Testis (tissue), 5 donors: ENCODE measurements at places on chromosomes 2 and 18.

DNA sequence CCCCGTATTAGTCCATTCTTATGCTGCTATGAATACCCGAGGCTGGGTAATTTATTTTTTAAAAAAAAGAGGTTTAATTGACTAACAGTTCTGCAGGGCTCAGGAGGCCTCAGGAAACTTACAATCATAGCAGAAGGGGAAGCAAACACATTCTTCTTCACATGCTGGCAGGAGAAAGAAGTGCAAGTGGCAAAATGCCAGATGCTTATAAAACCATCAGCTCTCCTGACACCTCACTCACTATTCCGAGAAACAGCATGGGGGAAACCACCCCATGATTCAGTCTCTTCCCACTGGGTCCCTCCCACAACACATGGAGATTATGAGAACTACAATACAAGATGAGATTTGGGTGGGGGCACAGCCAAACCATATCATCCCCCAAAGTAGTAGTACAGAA lies 2148.5 kb upstream of the PIK3C3 start:
- no peak for DNase-seq

DNA sequence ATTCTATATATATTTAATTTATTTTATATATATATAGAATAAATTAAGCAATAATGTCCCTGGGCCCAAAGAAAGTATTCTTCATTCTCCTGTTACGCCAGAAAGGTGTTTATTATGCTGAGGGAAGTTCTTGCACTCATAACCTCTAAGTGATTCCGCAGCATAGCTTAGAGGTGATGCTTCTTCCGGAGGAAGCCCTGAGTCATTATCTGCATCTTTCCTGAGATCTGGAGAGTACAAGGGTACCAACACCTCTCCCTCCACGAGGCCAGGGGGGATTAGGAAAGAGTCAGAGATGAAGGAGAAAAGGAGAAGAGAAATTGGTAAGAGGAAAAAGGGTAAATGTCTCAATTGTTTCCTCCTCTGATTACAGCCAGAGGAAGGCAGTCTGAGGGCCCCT lies 43.1 kb upstream of the RTN4 start:
- DNase-seq = no peak

DNA sequence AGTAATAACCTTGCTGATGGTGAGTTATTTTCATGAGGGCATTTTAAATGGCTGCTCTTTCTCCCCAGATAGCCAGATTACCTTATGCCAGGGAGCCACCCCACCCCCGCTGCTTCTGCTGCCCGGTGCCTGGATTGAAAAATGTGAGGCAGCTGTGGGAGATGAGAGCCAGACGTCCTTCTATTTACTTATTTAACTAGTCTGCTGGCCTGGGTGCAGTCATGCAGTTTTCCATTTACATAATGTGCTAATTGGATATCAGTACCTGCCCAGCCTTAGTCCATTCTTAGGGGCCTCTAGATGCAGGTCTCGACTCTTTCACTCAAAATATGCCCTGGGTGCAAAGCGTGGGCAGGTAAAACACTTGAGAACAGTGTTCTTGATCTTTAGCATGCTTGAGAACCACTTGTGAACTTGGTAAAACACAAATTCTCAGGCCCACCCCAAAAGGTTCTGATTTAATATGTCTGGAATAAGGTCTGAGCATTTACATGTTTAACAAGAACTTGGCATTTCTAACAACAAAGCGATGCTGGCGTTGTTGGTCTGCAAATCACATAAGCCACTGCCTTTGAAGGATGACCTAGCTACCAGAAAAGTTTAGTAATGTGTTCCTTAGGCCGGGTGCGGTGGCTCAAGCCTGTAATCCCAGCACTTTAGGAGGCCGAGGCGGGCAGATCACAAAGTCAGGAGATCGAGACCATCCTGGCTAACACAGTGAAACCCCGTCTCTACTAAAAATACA lies 154.3 kb downstream of the NRP2 start:
- no peak for DNase-seq

- DNase-seq = no peak
Observed at GRCh38 chr2:71064110-71064611, 4.3 kb upstream of the NAGK start.

DNA sequence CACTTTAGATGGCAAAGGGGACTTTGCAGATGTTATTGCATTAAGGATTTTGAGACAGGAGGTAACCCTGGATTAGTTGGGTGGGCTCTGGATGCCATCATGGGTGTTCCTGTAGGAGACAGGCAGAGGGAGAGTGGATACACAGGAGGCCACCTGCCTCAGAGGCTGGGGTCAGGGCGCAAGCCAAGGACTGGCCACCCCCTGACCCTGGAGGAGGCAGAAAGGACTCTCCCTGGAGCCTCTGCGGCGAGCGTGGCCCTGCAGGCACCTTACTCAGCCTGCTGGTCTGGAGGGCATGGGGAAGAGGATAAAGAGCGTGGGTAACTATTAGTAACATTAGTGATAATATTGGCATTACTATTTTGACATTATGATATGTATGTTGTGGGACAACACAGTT lies 21.6 kb upstream of the OTOS start:
- no peak for DNase-seq

DNA sequence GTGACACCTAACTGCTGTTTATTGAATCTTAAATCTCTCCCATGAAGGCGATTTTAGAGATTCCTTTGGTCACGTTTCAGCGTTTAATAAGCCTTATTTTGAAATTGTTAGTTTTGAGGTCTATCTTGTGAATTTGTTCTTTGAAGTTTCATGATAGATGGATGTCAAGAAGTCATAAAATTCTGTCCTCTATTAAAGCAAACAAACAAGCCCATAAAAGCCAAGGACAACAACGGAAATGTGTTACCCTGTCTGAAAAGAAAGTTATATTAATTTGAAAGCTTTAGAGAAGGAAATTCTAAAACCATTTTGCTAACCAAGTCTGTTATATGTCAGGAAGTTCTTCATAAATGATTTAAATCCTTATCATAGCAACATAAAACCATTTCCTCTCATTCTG lies 7.0 kb upstream of the CAVIN2 start:
- DNase-seq = no peak

GRCh38 chr2:119174216-119174992 lies 15.9 kb upstream of the C1QL2 start:
- peak; percentile 65 for DNase-seq
